ENCODE measurements at places on chromosomes 3 and 15. TPM values are rescaled to one million over a fixed set of nuclear protein-coding genes. Genes with fewer than 3 reads are reported as not detected.

- no peak overlapping the region for H3K27ac ChIP-seq
- H3K4me1 ChIP-seq, result peaks cover 7% of the 10 kb centered on the region
- H3K4me3 ChIP-seq, result no peak overlapping the region
These were observed 371.0 kb upstream of the GBE1 start for GRCh38 chr3:82132210-82133069.

DNA sequence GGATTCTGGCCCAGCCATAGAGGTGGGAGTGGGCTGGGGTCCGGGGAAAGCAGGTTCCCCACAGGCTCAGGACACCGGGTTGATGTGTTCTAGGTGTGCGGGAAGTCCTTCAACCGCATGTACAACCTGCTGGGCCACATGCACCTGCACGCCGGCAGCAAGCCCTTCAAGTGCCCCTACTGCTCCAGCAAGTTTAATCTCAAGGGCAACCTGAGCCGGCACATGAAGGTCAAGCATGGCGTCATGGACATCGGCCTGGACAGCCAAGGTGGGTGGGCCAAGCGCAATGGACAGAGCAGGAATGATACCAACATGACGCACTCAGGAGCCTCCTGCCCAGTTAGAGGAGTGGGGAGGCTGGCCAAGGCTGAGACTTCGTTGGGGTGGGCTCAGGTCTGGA is 28.2 kb downstream of the IDH2 start:
- H3K4me1 ChIP-seq, result no peaks in the 10 kb centered on the region
- no peak overlapping the region for H3K27ac ChIP-seq
- no peak overlapping the region for H3K4me3 ChIP-seq
- no peaks in the 10 kb centered on the region for H3K27me3 ChIP-seq
- DNase-seq, result no peak

DNA sequence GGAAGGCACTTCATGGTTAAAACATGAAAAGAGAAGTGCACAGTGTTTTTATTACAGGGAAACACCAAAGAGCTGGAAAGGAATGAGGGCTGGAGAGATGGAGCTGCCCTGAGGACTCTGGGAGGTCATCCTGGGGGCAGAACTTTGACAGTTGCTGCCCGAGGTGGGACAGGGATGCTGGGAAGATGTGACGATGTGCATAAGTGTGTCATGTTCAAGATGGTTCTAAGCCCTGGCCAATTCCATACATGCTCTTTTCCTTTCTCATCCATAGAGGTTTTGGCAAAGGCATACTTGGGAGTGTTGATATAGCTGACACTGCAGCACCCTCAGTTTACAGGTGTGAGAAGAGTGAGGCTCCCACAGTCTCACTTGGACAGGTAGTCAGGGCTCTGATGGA is 23.8 kb downstream of the LPP start:
- peaks cover 65% of the 10 kb centered on the region for H3K4me1 ChIP-seq
- no peak for DNase-seq
- H3K36me3 ChIP-seq, result peaks cover 36% of the 10 kb centered on the region
- peak overlapping the region; percentile 1 for H3K27ac ChIP-seq
- H3K27me3 ChIP-seq, result no peaks in the 10 kb centered on the region
- H3K4me3 ChIP-seq, result no peak overlapping the region

GRCh38 chr3:46913644-46914043 is 36.1 kb downstream of the PTH1R start:
- no peaks in the 10 kb centered on the region for H3K27me3 ChIP-seq
- H3K27ac ChIP-seq, result no peak overlapping the region
- H3K4me1 ChIP-seq, result peaks cover 9% of the 10 kb centered on the region
- peaks cover 16% of the 10 kb centered on the region for H3K36me3 ChIP-seq

DNA sequence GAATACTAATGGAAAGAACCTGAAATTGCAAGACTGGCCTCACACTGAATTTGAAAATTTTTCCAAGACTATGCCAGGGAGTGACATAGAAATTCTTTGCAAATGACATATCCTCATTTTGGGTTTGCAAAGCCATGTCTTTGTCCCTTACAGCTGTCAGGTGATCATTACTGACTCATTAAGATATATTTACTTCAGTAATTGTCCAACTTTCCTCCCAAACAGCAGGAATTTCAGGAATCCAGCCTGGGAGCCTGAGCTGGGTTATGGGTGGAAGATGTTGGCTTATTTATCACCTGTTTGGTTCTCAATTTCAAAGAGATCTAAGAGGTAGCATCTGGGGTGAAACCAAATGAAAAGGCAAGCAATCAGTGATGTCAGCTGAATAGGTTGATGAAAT is 111.6 kb upstream of the ACP3 start:
- DNase-seq, result no peak
- H3K27me3 ChIP-seq, result no peaks in the 10 kb centered on the region
- H3K27ac ChIP-seq, result no peak overlapping the region

GRCh38 chr3:144175644-144176425 is 204.2 kb downstream of the DIPK2A start:
- no peak overlapping the region for H3K4me3 ChIP-seq
- no peaks in the 10 kb centered on the region for H3K27me3 ChIP-seq
- no peaks in the 10 kb centered on the region for H3K36me3 ChIP-seq
- no peak overlapping the region for H3K27ac ChIP-seq
- DNase-seq, result no peak

CADPS gene
- total RNA-seq, result 0.54 TPM

HHLA2 gene
- total RNA-seq, result 7.2 TPM

MAP2K1 gene
- total RNA-seq, result 69.1 TPM
